Prostate gland (tissue), 2 donors: ENCODE measurements at places on chromosomes 1 and 21. TPM values are rescaled to one million over a fixed set of nuclear protein-coding genes. Genes with fewer than 3 reads are reported as not detected.

DNA sequence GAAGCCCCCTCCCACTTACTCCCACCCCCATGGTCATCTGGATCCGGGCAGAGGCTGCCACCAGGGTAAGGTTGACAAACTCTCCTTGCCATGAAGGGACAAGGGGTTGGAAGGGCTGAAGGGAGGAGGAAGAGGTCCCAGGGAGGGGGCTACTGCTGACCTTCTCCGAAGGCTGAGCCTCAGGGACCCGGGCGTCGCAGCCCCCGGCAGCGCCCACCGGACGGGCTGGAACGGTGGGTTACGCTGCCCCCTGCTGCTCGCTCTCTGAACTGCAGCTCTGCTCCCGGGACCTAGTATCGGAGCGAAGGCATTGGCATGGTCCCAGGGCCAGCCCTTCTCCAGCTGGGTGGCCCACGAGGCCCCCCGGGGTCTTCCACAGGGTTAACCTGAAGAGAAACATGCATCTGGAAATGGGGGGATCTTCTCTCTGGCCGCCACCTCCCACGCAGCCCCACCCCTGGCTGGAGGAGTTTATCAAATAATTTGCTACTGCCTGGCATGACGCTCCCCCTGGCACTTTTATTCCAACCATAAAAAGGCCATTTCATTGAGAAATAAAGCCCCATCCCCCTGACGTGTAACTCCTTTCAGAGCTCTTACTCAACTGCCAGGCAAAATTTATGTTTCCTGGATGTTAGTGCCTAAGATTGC, 70.4 kb upstream of the TARDBP start:
- no peaks in the 10 kb centered on the region for H3K36me3 ChIP-seq
- peaks cover 10% of the 10 kb centered on the region for H3K4me1 ChIP-seq
- DNase-seq, result peak; percentile 39
- no peak overlapping the region for H3K27ac ChIP-seq
- H3K27me3 ChIP-seq, result no peaks in the 10 kb centered on the region
- H3K4me3 ChIP-seq, result no peak overlapping the region

DNA sequence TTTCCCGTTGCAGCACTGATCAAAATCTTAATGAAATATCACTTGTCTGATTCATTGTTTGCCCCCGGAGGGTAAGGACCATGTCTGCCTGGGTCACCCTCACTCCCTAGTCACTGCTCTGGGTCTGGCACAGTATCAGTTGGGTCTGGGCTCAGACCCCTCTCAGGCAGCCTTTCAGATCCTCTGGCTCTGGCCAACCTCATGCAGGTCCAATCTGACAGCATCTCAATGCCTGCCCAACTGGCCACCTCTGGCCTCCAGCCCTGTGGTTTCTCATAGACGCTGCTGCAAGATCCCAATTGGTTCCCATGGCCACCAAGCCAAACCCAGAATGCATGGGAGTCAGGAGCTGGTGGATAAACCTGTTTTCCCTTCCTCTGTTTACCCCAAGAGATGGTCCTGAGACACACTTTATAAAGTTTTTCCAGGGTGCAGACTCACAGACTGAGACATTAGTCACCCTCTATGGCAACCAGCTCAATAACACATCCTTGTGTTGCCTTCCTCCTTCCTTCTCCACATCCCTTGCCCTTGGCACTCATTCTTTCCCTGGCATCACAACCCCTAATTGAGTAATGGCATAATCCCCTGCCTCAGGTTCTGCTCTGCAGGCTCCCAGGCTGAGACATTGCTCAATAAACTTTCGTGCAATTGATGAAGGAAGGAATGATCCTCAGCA, 199.2 kb downstream of the GRIK3 start:
- no peak overlapping the region for H3K27ac ChIP-seq
- no peak overlapping the region for H3K4me3 ChIP-seq
- DNase-seq, result no peak
- peaks cover 3% of the 10 kb centered on the region for H3K27me3 ChIP-seq
- H3K4me1 ChIP-seq, result no peaks in the 10 kb centered on the region

- no peaks in the 10 kb centered on the region for H3K36me3 ChIP-seq
- no peaks in the 10 kb centered on the region for H3K4me1 ChIP-seq
- H3K27ac ChIP-seq, result no peak overlapping the region
- no peaks in the 10 kb centered on the region for H3K27me3 ChIP-seq
These were observed 1211.6 kb upstream of the ADGRL4 start for GRCh38 chr1:80218112-80218511.

DNA sequence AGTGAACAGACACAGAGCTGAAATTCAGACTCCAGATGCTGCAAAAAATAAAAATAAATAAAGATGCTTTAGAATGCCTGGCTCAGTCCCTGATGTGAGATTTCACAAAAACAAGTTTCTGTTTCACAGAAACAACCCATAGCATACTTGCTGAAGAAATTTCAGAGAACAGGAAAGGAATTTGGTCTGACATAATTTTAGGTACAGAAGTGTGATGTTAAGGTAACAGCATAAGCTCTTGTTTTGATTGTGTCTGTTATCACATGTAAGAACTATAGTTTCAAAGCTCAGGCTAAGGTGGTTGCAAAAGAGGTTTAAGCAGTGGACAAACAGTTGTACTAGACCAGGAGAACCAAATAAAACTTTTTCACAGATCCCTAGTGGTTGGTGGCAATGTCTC, 152.1 kb downstream of the PTGER3 start:
- DNase-seq, result no peak
- H3K36me3 ChIP-seq, result no peaks in the 10 kb centered on the region
- H3K27me3 ChIP-seq, result no peaks in the 10 kb centered on the region
- no peak overlapping the region for H3K4me3 ChIP-seq
- no peaks in the 10 kb centered on the region for H3K4me1 ChIP-seq

Gene CAPN8
- total RNA-seq, result 5.6 TPM

Gene SHISA4
- 24.5 TPM for total RNA-seq

Gene NUP210L
- total RNA-seq, result 0.05 TPM

Gene CHODL
- 103 TPM for total RNA-seq
